Lung (tissue), 17 donors: ENCODE measurements at places on chromosomes 4 and X.

DNA sequence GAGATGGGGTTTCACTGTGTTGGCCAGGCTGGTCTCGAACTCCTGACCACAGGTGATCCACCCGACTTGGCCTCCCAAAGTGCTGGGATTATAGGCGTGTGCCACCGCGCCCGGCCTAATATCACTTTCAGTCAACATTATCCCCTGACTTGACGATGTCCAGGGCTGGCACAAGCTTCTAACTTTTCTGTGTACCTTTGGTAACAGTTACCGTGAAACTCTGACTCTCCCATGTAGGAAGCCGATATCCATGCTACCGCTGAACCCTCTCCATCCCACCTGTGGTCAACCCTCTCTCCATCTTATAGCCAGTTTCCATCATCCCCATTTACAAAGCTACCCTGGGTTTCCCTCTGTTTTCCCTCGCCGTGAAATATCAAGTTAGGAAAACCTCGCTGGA, 77.5 kb downstream of the CRLF2 start:
- DNase-seq: no peak

GRCh38 chr4:140082391-140082755, 71.6 kb downstream of the MAML3 start:
- peak; percentile 32 for DNase-seq

GRCh38 chrX:48715876-48716502, 19.5 kb downstream of the SUV39H1 start:
- no peak for DNase-seq

DNA sequence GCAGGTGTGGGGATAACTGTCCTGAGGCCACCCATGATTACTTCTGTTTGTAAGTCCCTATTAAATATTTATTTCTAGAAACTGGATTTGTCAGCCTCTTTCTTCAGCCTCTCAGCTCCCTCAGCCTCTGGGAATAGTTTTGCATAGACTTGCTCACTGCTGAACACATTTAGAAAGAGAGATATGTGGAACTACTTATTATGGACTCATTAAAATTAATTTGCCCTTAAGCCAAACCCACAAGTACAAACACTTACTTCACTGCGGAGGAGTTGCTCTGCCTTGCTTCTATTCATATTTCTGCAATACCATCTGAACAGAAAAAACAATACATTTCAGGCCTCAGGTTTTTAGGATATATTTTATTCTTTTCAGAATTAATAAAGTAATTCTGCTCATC, 22.4 kb upstream of the TXK start:
- DNase-seq: no peak

GRCh38 chrX:48476919-48477318, 920 bp downstream of the FTSJ1 start:
- DNase-seq: no peak

- no peak for DNase-seq
Observed at GRCh38 chr4:142812091-142812490, 34.0 kb downstream of the INPP4B start.

DNA sequence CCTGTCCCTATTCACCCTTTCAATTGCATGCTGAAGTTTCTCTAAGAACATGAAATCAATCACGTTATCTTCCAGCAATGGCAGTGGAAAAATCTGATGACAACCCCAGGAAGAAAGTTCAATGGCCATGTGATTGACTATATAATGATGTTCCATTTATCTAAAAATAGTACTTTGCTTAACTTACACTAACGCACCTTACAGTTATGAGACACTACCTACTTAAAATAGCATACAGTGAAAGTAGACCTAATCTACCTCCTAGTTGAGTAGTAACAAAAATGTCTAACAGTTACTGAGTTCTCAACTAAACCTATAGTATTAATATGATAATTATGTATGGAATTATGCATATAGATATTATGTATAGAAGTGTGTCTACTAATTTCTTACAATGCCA, 28.6 kb upstream of the PGM2 start:
- no peak for DNase-seq

- no peak for DNase-seq
Observed at GRCh38 chr4:179601671-179602070, 2159.4 kb upstream of the AGA start.

DNA sequence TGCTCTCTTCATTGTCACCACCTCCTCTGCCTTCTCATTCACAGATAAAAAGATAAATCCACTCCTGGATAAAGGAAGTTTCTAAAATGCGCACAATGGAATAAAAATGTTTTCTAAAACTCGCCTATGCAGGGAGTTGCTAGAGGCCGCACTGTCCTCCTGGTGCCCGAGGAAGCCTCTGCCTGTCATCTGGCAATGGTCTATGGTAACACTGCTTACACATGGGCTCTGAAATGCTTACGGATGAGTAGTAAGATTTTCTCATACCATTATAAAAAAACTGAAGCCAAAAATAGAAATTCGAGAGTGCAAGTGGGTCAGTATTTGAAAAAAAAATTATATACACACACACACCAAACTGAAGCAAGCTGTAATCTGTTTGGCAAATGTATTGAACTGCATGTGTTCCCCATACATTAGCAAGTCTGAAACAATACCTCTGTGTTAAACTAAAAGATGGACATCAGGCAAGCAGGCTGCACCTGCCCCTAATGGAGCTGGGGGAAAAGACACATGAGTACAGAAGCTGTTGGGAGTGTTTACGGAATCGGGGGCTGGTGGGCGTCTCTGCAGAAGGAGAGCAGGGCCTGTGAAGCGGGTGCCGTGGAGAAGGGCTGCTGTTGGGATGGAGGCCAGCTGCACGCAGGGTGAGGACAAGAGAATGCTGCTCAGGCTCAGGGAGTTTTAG, 103.3 kb upstream of the FAT1 start:
- no peak for DNase-seq

DNA sequence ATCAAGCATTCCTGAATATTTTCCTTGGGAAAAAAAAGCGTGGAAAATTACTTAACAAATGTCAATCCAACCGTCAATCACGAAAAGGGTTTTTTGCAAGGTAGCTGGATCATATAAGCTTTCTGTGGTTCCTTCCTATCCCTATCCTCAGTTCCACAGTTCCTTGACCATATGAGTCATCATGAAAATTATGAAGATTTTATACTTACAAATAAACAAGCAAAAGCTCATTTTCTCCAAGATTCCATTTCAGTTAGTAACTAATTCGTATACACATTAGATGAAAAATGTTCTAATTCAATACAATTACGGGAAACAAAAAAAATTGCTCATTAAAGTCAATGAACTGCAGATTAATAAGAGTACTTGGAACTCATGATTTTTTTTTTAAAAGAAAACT, 228.8 kb downstream of the NSUN7 start:
- no peak for DNase-seq

- DNase-seq: peak; percentile 94
Observed at GRCh38 chr4:176195184-176195978, at the start of gene SPATA4. Gene SPATA4 (minus strand): TSS chr4:176195585. CDS start chr4:176195562, 23 bp downstream.

DNA sequence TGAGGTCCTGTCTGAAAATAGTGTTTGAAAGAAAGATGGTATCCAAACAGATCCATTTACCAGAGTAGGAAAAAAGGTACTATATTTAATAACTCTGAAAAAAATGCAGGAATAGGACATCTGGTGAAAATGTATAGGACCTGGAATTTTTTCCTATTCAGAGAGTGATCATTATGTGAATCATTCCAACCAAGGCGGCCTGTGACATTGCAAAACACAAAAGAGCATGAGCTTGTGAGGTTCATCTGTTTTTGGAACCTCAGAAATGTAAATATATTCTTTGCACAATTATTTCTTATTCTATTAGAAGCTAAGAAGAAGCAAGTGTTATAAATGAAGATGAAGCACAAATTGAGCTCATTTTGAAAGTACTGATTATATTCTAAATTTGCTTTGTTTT, 2.0 kb downstream of the C4orf51 start:
- DNase-seq: no peak

DNA sequence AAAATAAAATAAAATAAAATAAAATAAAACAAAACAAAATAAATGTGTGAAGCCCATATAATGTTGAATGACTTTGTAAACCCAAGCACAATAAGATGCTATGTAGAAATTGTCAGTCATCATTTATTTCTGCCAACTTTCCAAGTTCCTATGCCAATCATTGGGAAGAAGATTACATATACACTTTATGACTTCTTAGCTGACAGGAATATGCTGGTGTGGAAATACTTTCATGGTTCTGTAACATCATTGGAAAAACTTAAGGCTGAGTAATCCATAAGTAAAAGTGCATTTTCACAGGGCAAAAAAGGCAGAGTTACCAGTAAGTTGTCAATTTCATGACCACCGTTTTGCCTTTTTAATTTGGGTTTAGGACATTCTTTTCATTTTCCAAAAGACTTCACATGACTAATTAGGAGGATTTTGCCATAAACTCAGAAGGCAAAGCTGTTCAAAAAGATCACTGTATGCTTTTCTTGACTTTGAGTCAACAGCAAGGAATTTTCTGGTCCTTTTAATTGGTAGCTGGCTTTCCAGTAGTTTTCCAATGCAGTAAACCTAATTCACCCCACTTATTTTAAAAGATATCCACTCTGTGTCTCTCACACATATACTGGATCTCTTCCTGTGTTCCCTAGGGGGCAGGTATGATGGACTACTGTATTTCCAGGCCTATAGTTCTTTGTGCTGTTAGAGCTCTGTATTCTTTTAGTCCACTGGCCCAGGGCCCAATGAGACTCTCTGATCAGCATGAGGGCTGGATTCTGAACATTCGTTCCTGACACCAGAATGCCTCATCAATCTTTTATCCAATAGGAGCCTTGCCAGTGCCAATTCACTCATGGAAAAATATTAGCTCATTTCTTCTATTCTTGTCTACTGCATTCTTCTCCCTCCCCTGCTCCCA, 26.2 kb upstream of the SCRG1 start:
- DNase-seq: no peak

- no peak for DNase-seq
Observed at GRCh38 chr4:119559044-119559647, 69.5 kb downstream of the PDE5A start.

DNA sequence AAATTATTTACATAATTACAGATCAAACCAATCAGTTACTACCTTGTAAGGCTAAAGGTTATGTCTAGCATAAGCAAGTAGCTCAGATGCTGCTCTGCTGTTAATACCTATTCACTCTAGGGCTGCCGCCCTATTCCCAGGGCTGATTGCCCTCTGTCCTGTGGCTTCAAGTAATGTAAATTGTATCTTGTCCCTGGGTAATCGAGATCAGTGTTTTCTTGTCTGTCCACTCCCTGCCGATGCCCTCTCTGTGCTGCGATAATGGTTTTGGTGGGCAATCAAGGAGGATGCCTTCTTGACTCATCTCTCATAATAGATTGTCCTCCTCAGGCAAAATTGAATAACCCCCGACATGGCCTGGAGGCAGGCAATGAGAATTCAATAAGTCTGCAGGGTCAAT, 641.0 kb upstream of the PITX2 start:
- no peak for DNase-seq

- DNase-seq: no peak
Observed at GRCh38 chrX:134753718-134754008, 95.4 kb upstream of the PLAC1 start.

DNA sequence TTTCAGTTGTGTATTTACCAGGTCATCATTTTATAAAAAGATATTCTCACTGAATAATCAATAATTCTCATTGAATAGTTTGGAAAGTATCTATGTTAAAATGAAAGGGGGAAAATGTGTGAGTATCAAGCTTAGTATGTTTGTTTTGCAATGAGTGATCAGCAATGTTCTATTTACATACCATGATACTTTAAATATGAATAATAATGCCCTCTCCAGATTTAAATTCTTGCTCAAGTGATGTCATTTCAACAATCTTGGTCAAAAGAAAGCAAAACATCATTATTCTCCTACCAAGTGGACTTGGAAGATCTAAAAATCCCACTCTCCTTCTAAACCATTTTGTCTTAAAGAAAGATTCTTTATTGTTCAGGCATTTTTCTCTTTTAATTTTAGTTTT, 42.1 kb upstream of the ANKRD50 start:
- no peak for DNase-seq

DNA sequence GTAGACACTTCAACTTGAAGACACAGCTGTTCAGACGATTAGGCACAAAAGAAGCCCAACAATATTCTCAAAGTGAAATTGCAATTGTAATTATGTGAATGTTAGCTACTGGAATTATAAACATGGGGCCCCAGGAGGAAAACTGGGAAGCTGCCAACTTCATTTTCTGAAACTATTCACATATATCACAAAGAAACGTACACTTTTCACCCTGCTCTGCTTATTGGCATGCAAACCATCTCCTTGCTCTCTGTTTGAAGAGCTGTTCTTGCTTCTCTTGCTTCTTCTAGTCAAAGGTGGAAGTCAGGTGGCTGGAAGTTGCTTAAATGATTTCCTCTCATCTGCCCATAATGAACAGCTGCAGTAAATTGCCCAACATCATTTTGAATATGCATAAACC, 320.1 kb downstream of the CFAP299 start:
- DNase-seq: peak; percentile 69
